Calu3 (cell line): ENCODE measurements at places on chromosomes 2 and 18. TPM values are rescaled to one million over a fixed set of nuclear protein-coding genes. Genes with fewer than 3 reads are reported as not detected.

AUP1 gene
- total RNA-seq = 145 and 153 TPM in 2 replicates

CACNB4 gene
- 0.33 and 0.51 TPM in 2 replicates for total RNA-seq

DNA sequence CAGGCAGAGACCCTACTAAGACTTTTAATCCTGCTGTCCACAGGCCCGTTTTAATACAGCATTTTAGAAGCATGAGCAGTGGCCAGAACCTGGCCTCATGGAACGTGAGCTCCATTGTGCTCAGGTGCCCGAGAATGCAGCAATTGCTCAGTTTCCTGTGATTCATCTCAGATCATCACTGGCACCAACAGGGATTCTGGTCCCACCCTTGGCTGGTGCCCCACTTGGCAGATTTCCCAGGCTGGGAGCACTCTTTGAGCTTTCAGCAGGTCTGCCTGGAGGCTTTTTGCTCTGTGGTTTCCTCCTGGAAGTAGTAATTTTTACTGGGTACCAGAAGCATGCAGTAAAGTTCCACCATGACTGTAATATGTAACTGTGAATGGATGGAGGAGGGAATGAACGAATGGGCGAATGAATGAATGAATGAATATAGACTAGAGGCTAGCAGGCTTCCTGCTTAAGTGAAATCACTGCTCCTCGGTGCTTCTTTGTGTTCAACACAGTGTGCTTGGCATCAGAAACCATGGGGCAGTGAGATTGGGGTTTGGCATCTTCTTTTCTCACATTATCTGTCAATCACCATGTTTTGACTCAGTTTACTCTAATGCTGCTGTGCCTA lies 312.9 kb downstream of the PRKCE start:
- DNase-seq = peak; percentile 96

DNA sequence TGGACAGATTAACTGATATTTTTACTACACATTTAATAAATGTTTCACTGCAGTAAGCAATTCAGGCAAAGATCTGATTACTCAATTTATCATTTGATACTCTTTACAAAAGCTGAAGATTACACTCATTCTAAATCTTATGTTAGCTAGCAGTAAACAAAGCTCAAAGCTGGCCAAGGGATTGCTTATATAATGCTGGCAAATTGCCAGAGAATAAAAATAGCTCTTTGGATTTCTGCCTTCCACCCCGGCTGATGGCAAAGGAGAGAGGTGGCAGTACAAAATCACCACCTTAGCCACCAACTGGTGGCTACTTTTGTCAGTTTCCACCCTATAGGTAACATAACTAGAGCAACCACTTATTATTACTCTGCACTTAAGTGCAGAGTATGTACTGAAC lies 320.5 kb downstream of the FSIP2 start:
- DNase-seq = no peak

- DNase-seq = no peak
Measured at GRCh38 chr2:21644266-21644665, 520.5 kb downstream of the TDRD15 start.

SP9 gene
- total RNA-seq = not detected in 2 replicates

GRCh38 chr2:237062585-237062984 lies 23.1 kb upstream of the COPS8 start:
- no peak for DNase-seq

CPLX4 gene
- total RNA-seq = not detected in 2 replicates

MATN3 gene
- total RNA-seq = 2.3 and 3.4 TPM in 2 replicates

DNA sequence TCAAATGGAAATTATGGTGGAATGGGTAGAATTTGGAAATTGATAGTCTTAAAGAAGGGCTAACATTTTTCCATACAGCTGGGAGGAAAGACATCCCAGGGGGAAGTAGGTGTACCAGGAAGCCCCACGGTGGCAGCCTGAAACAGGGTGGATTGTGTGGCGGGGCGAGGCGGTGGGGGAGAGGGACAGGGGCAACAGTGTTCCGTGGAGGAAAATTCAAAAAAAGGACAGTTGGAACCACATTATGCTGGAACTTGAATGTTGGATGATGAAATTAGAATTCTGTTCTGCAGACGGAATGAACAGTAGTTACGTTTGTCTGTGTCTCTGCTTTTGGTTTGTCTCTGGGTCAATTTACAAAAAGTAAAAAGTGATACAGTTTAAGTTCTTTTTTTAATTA lies 10.6 kb upstream of the CIB4 start:
- no peak for DNase-seq

CRYGA gene
- not detected in 2 replicates for total RNA-seq

DNA sequence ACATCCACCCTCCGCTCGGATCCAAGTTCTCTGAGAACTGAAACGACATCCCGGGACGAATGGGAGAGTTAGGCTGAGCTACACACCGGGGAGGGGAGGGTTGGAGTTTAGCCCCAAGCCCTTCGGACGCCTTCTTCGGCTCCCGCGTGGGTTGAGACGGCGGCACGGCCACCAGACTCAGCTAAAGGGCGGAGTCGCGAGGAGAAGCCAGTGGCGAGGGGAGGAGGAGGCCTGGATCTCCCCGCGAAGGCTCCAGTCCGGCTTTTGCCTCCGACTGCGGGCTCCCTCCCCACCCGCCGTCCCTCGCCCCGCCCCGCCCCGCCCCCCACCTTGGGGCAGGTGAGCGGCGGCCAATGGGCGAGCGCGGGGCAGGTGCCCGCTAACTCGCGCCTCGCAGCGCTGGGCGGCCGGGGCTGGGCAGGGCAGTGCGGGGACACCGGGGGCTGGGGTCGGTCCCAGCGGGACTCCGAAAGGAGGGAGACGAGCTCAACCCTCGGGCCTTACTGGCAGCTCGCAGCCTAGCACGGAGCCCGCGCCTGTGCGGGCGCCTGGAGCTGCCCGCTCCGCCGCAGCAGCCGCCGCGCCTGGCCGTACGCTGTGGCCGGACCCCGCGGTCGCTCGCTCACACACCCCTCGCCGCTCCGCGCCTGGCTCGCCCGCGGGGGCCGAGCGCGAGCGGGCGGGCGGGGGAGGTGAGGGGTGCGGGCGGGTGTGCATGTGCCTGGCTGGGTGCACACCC lies at the start of gene EMX1:
TSS of gene EMX1 (plus strand) at position 382 of the 739 bp plus-strand sequence. CDS start at position 716, 334 bp downstream.
- peak; percentile 81 for DNase-seq

FZD7 gene
- 11.3 and 17.7 TPM in 2 replicates for total RNA-seq

GRCh38 chr2:10882568-10882967 lies 29.2 kb upstream of the KCNF1 start:
- DNase-seq = no peak

- DNase-seq = peak; percentile 26
Measured at GRCh38 chr2:152222975-152223637, 47.5 kb upstream of the STAM2 start.
